AG09309 (cell line): ENCODE measurements at places on chromosomes 6 and 20.

- DNase-seq, result no peak
Observed at GRCh38 chr6:16230953-16231352, 7.4 kb upstream of the GMPR start.

- DNase-seq, result no peak
Observed at GRCh38 chr20:41011551-41012067, 17.0 kb upstream of the TOP1 start.

DNA sequence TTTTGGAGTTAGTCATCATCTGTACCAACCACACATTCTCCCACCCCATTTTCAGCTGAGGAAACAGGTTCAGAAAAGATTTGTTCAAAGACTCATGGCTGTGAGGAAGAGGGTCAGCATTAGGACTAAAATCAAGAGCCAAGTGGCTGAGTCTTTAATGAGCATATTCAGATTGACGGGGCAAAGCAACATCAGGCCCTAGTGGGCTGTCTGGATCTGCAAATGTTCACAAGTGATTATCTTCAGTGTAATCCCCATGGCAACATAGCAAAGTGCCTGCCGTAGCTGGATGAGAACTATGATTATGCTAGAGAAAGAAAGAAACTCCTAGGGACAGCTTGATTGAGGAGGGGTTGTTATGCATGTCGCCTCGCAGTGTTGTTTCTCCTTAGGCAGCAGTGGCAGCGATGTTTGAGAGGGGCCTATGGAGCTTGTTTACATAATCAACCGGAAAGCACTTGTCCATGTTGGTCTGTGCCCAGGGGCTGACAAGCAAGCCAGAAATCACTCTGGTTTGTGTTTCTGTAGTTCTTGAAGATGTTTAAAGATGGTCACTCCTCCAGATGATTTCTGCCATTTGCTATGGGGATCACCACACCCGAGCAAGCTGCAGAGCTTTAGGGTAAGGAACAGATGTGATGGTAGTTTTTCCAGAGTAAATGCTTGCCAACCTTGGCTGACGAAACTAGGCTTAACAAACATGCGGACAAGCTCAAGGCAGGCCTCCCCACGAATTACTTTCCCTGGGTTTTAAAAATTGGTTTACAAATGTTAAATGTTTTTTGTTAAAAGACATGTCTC, 124.3 kb upstream of the MLIP start:
- no peak for DNase-seq

DNA sequence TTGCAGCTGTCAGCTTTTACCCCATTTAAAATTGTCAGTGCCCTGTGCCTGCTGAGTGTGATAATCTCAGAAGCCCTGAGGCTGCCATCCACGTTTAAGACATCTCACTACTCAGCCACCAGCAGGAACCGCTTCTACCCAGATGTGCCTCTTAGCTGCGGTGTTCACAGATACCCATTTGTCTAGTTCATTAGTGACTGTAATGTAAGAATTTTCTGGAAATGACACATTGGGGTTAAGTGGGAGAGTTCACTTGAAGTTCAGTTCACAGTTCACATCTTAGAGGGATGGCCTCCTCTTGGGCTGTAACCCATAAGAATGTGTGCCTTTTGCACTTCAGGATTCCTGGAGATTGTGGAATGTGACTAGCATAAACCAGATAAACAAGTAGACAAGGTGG, 477.7 kb downstream of the BTBD3 start:
- no peak for DNase-seq

DNA sequence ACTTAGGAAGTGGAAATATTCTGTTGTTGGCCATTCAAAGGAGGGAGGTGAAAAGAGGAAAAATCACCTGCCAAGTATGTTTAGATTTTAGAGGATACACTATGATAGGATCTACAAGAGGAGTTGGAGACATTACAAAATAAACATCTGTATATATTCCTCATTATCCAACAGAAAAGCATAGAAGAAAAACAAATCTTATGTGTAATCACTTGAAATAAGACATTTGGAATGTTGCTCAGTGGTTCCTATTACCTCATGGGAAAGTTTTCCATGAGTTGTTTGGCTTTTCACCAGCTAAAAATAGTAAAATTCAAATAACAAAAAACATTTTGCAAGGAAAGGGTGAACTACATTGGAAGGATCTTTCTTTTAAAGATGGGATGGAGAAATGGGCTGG, 76.7 kb upstream of the CARMIL1 start:
- peak; percentile 46 for DNase-seq
